Stimulated activated CD8-positive, alpha-beta memory T cell treated with anti-CD3 and anti-CD28 coated beads, Interleukin-7, amount 100 ng/mL, for 1 hour (primary cell): ENCODE measurements at places on chromosomes 7 and 10.

DNA sequence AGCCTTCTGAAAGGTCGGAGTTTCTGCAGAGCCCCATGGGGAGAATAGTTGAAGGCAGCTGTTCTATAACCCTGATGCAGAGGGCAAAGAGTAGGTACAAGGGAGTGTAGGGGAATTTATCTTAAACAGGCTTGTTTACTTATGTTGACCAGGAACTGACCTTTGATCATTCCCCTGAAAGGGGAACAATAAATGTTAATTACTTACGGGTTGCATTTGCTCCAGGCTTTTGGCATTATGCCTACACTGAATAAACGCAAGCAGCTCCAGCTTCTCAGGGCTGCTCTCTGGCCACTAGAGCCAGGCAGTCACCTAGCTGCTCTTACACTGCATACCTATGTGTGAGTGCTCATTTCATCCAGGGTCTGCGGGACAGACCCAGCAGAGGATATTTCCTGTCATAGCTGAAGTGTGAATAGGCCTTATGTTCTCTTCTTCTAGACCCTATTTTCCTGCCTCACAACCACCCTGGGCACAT lies 26.9 kb upstream of the ABCA13 start:
- DNase-seq, result no peak

DNA sequence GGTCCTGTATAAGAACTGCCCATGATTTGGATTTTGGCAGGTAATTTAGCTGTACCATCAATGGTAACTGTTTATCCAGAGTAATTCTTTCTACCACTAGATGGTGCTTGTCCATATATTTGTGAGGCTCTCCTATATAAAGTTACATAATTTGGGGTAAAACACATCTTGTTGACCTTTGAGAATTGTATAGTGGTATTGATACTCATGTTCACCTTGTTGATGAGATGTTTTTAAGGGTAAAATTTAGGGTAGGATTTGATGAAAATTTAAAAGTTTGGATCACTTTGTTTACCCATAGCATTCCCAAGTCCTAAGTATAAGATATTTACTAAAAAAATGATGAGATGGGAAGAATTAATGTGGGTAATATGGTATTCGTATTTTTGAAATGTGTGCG lies 31.6 kb downstream of the ST7 start:
- no peak for DNase-seq

DNA sequence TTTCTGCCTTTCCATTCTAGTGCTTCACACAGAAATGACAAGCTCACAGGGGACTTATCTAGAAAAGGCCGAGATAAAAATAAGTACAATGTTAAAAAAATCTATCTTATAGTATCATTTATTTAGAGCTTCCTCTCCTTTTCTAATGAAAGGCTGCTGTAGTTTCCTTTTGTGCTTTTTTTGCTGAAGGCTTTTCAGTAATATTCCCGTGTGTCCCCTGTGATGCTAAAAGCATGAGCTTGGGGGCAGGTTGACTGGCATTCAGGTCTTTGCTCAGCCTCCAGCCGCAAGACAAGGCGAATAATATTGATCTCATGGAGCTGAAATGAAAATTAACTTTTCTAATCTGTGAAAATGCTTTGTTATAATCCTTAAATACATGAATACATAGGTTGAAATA lies 143.0 kb downstream of the ST7 start:
- no peak for DNase-seq

DNA sequence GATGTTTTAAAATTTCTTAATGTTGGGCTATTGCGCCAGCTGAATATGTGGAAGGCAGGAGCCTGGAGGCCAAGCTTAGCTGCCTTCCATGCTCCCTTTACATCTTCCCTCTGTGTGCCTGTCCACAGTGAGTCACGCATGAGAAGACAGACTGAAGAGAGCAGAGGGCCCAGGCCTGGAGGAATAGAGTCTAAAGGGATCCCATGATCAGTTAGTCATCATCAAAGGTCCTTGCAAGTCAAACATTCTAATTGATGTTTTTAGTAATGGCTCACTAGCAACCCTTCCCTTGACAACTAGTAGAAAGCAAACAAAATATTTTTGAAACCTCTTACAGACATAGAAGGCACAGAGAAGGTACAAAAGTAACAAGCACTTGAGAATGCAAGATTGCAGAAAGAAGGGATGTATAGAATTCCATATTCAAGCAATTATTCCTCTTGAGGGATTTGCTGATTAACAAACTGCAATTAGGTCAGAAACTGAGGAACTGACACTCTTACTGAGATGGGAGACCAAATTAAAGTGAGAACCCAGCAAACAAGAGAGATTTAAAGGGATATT lies 30.7 kb upstream of the APBB1IP start:
- no peak for DNase-seq

- DNase-seq, result no peak
These were observed 69.8 kb upstream of the DNAJB12 start for GRCh38 chr10:72424561-72424960.

DNA sequence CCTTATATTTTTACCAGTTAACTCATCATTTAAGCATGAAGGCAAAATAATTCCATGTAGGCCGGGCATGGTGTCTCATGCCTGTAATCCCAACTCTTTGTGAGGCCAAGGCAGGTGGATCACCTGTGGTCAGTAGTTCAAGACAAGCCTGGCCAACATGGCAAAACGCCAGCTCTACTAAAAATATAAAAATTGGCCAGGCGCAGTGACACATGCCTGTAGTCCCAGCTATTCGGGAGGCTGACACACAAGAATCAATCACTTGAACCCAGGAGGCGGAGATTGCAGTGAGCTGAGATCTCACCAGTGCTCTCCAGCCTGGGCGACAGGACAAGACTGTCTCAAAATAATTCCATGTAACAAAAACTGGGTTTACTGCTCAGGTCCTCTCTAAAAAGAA lies 18.3 kb downstream of the HNRNPA2B1 start:
- DNase-seq, result no peak

DNA sequence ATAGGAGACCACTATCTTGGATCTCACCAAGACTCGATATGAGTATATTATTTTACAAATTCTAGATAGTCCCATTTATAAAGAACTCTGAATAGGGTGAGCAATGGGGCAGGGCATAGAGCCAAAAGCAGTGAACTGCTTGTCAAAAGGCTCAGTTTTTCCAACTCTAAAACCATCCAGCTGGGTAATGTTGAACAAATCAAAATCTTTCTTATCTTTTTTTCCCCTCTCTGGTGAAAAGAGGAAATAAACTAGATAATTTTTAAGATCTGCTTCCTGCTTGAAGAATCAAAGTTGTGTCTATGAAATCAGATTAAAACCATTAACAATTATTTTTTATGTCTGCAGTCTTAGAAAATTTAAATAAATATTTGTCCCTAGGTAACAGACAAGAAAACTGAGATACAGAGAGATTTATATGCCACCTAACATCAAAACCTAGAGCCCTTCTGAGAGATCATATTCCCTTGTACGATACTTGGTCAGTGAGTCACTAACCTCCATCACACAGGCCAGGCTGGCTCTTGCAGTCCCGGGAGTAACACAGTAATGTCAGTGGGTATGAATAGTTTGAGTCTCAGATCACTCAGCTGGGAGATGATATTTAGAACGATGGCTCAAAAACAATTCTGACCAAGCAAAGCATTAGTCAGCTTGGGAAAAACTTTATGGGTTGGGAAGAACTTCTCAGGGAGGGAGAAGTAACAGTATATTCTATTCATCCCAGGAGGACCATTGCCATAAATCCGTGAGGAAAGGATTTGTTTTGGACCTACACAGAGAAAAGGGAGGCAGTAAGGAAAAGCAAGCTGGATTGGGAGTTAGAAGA lies 178.8 kb downstream of the REEP3 start:
- no peak for DNase-seq

GRCh38 chr7:11450281-11450680 lies 381.7 kb downstream of the THSD7A start:
- no peak for DNase-seq

DNA sequence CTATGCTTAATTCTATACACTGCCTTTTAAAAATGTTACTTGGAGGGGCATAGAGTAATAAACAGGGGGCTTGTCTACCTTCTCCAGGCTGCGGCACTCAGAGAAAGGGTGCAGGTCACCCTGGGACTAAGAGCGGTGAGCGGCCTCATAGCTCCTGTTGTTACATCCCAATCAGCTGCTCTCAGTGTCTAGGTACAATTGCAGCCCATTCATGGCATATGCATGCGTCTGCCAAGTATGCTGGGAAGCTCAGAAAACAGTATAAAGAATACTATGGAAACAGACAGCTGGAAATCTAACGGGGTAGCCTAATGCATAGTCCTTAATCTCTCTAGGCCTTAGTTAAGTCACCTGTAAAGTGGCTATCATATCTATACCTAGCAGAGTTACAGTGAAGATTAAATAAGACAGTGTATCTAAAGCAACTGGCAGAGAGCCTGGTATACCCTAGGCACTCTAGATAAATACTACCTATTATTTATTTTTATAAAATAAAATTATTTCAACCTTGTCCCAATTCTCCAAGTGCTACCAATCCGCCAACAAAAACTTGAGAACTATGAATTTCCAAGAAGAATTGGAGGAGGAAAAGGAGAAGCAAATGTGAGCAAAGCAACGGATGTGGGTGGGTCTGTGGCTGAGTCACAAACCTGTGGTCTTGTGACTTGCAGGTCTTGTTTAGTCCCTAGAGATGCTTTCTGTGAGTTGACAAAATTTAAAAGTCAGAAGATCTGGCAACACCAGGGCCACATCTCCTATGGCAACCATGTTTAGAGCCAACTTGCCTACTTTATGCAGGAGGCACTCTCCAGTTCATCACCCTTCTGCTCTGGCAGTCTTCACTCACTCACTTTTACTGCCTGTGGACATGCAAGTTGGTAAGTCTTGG lies 183.0 kb downstream of the RAPGEF5 start:
- DNase-seq, result no peak

- no peak for DNase-seq
These were observed 545.2 kb downstream of the SORCS1 start for GRCh38 chr10:106619346-106619745.

DNA sequence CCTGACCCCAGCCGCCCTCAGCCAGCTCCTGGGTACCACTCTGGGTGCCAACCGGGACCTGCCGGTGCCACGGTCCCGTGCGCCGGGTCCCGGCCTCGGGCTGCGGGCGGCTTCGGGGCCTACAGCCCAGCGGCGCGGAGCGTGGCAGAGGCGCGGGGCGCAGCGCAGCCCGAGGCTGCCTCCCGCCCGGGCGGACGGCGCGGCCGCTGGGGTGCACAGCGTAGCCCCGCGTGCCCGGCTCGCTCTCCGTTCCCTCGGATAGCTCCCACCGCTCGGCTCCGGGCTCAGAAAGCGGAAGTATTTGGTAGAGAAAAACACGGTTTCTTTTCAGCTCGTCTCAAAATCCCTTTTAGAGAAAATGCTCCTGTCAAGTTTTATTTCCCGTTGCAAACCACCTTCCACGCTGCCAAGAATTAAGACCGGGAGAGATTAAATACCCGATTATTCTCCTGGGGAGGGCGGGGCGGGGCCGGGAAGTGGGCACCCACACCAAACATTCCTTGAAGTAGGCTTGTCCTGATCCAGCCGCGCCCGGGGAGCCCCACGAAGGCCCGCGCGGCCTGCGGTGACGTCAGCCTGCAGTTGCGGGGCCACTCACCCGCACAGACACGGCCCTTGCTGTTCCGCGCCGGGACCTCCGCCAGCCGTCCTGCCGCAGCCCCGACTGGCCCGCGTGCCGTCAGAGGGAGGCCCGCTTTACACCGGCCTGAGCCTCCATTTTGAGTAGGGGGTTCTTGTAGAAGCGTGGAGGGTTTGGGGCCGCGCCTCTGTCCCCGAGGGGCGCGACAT lies 7.2 kb downstream of the HOXA13 start:
- DNase-seq, result no peak

- DNase-seq, result no peak
These were observed 286.1 kb upstream of the NPSR1 start for GRCh38 chr7:34371922-34372321.

DNA sequence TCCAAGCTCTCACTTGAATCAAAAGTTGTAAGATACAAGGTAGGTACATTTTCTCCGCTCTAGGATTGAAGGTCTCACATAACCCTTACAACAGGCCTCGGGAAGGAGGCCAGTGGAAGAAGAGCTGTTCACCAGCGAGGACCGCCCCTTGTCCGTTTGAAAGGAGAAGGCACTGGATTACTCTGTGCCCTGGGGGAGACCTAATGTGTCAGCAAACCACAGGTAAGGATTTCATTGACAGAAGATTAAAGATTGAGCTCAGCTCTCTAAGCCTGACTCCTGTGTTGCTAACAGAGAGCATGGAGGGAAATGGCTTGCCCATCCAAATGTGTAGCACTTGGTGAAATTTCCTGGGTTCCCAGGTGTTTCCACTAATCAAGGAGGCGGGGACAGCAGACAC lies 81.2 kb downstream of the SLC16A9 start:
- no peak for DNase-seq

- DNase-seq, result no peak
These were observed 65.6 kb downstream of the NOD1 start for GRCh38 chr7:30412782-30413504.

GRCh38 chr10:117348236-117348635 lies 27.0 kb downstream of the PDZD8 start:
- no peak for DNase-seq

DNA sequence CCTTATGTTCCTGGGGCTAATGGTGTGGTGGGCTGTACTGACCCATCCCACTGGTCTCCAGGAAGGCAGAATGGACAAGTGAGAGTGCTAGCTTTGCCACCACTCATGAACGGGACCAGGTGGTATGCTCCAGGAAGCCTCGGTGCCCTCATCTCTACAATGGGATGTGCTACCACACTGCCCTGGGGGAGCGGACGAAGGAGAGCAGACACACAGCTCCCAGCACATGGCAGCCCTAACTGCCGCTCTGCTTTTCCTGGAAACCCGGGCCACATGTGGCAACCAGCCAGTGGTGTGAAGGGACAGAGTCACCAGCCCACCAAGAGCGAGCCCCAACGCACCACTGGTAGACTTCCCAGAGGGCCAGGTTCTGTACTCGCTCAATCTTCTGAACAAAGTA lies 35.8 kb downstream of the PARP12 start:
- no peak for DNase-seq

- no peak for DNase-seq
These were observed 32.4 kb upstream of the RET start for GRCh38 chr10:43044448-43044921.

DNA sequence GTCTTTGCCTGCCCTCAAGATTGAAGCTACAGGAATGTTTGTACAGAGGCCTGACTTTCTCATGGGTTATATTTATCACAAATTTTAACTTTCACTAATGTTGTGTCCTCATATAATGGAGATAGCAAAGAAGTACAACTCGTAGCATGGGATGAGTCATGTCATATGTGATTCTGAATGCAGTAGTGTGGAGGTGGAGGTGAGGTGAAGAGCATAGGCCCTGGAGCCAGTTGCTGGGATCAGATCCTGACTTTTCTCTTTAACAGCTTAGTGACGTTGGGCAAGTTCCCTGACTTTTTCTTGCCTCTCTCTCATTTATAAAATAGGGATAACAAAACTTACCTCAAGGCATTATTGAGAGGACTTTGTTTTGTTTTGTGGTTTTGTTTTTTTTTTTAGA lies 132.1 kb upstream of the IMMP2L start:
- DNase-seq, result no peak

DNA sequence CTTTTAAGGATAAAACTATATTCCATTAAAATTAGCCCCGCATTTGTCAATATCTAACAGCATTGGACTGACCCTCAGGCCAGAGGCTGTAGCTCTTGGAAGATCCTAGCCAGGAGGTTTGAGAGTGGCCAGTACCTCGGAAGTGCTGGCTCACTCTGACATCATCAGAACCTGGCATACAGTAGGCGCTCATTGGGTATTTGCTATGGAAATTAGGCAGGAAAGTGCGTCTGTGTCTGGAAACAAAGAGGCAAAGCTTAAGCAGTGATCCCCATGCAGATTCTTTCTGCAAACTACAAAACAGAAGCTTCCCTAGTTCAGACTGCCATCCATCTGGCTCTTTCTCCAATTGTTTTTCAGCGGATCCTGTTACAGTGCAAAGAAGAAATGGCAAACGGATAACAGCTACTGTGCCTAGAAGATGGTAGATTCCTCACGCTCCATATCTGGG lies 1.7 kb upstream of the PRKCQ start:
- no peak for DNase-seq
